ENCODE measurements at places on chromosomes 1 and 21. TPM values are rescaled to one million over a fixed set of nuclear protein-coding genes. Genes with fewer than 3 reads are reported as not detected.
A peak's percentile ranks its signal among the peaks of the same experiment; 100 is the strongest.

The AADACL3 gene
- total RNA-seq: not detected

The FAM229A gene
- 5.6 TPM for total RNA-seq

The MYBPH gene
- not detected for total RNA-seq

The OR2L2 gene
- total RNA-seq: 0.05 TPM

The RGS16 gene
- total RNA-seq: 3.0 TPM

The KCNA2 gene
- total RNA-seq: 1.6 TPM

The NCMAP gene
- total RNA-seq: 14.1 TPM

The DYNLT4 gene
- 1.8 TPM for total RNA-seq

The URB2 gene
- 2.9 TPM for total RNA-seq

The S100A7A gene
- not detected for total RNA-seq

The DISC1 gene
- total RNA-seq: 1.1 TPM

The PAX7 gene
- total RNA-seq: not detected

DNA sequence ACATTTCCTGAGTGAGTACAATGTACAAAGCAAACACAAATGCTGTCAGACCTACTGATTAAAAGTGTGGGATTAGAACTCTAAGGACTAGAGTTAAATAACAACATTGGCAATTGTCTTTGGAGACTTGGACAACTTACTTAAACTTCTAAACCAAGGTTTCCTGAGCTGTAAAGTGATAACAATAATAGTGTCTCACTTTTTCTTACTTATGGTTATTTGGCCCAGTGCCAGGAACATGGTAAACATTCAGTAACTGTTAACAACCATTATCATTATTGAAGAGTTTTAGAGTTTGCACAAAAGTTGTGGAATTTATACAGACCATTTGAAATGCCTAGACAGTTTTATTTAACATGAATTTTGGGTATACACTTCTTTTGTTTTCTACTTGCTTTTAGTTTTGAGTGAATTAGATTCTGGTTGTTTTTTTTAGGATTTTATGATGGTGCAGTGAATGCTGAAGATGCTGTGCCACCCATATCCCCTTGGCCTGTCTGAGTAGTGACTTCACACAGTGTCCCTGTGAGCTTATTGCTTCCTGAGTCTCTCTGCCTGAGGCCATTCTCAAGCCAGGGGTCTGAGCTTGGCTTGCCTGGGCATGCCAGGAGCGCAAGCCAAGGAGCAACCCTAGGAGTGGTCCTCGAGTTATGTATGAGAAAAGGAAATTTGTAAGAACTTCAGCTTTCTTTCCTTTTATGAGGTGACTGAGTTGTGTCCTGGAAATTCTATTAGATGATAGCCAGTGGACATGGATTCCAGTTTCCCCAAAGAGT lies 932.8 kb downstream of the TTLL7 start:
- no peaks in the 10 kb centered on the region for H3K27me3 ChIP-seq
- H3K4me1 ChIP-seq: no peaks in the 10 kb centered on the region
- H3K27ac ChIP-seq: no peak overlapping the region
- H3K36me3 ChIP-seq: no peaks in the 10 kb centered on the region
- no peak overlapping the region for H3K4me3 ChIP-seq
- no peak for DNase-seq

- H3K27me3 ChIP-seq: no peaks in the 10 kb centered on the region
- no peak overlapping the region for H3K4me3 ChIP-seq
- no peaks in the 10 kb centered on the region for H3K4me1 ChIP-seq
- H3K27ac ChIP-seq: no peak overlapping the region
These were observed 29.7 kb downstream of the C1orf21 start for GRCh38 chr1:184416481-184416880.

- H3K27ac ChIP-seq: no peak overlapping the region
- peaks cover 23% of the 10 kb centered on the region for H3K27me3 ChIP-seq
- no peaks in the 10 kb centered on the region for H3K4me1 ChIP-seq
- H3K4me3 ChIP-seq: no peak overlapping the region
- no peaks in the 10 kb centered on the region for H3K36me3 ChIP-seq
These were observed 96.0 kb upstream of the SMYD2 start for GRCh38 chr1:214184992-214185391.

GRCh38 chr1:225944951-225945350 lies 3.9 kb upstream of the LEFTY2 start:
- no peaks in the 10 kb centered on the region for H3K36me3 ChIP-seq
- H3K4me1 ChIP-seq: no peaks in the 10 kb centered on the region
- no peak overlapping the region for H3K4me3 ChIP-seq

DNA sequence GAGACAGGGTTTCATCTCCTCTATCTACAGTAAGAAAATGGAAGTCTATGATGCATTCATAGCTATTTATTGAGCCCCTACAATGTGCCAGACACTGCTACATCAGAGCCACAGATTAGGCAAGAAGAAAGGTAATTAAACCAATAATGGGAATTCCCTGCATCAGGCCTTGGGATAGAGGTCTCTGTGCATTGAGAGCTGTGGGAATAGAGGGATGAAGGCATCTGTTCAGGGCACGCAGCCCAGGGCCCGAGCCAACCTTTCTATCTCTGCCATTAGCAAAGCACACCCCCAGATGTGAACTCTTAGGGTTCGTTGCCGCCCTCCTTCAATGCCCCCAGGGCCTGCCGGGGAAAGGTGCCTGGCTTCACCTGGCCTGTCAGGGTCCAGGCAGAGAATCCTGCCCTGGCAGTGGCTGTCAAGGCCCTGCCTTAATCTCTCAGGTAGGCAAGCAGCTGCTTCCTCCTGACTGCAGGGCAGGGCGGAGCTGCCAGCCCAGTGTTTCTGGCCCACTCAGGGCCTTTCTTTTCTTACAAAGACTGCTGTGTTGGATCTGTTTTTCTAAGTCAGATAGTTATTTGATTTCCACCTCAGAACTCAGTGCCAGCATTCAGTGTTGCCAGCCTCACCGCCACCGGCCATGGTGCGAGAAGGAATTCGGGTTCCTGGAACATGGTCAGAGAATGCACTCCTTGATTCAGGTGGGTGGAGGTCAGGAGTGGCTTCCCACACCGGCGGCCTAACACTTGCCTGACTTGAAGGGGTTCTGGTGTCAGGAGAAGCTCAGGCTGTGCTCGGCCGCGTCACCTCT lies 76.1 kb downstream of the PGM1 start:
- peaks cover 18% of the 10 kb centered on the region for H3K4me1 ChIP-seq
- H3K27ac ChIP-seq: peak overlapping the region; percentile 82
- peak overlapping the region; percentile 10 for H3K4me3 ChIP-seq
- H3K36me3 ChIP-seq: no peaks in the 10 kb centered on the region
- DNase-seq: peak; percentile 49

GRCh38 chr1:156750191-156750672 lies 1.2 kb downstream of the HDGF start:
- H3K36me3 ChIP-seq: no peaks in the 10 kb centered on the region
- peak; percentile 78 for DNase-seq
- H3K4me1 ChIP-seq: peaks cover 31% of the 10 kb centered on the region
- no peaks in the 10 kb centered on the region for H3K27me3 ChIP-seq
- H3K4me3 ChIP-seq: peak overlapping the region; percentile 61

DNA sequence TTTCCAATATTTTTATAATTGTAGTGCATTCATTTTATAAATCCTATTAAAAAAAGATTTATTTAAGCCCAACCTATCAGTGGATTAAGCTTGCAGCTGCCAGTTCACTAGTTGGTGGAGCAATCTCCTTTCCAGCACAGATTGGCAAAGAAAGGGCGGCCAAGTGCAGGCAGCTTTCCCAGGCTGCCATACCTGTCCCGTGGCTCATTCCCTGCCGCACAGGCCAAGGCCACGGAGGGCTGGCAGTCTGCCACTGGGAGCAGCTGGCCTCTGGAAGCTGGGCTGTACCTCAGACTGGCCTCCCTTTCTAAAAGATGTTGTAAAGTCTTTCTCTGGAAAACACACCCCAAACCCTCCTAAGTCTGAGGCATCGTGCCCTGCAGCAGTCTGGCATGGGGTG lies 74.2 kb downstream of the SIM2 start:
- no peak overlapping the region for H3K4me3 ChIP-seq
- peak; percentile 97 for DNase-seq
- H3K27ac ChIP-seq: no peak overlapping the region
- H3K4me1 ChIP-seq: peaks cover 13% of the 10 kb centered on the region

DNA sequence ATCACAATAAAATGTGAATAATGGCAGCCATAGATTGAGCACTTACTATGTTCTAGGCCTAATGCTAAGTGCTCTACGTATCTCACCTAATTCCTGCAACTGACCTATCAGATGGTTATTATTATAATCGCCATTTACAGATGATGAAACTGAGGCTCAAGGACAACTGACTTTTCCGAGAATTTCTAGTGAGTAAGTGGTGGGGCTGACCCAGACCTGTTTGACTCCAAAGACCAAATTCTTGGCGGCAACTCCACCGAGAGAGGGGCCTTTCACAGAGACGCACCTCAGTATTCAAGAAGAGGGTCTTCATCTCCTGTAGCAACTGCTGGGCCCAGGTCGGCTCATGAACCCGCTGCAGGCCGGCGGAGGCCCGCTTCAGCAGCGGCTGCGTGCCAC lies 573 bp downstream of the TMEM234 start:
- H3K4me3 ChIP-seq: peak overlapping the region; percentile 83
- peaks cover 15% of the 10 kb centered on the region for H3K4me1 ChIP-seq
- no peaks in the 10 kb centered on the region for H3K27me3 ChIP-seq

DNA sequence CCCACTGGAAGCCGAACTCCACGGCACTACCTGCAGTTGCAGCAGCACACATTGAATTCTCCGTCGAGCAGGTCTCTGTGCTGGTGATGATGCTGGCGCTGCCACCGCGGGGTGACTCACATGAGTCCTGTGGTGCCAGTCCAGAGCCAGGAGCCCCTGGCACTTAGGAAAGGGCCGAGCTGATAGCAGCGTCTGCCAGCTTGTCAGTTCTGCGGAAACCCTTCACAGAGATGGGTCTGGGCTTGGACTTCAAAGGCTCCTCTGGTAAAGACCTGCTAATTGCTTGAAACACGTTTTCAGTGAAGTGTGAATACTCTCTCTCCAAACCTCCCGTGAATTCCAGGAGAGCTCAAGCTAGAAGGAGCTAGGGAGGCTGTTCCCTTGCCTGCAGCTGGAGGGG lies 92.2 kb downstream of the GRIK3 start:
- H3K4me3 ChIP-seq: no peak overlapping the region
- no peaks in the 10 kb centered on the region for H3K36me3 ChIP-seq
- H3K27ac ChIP-seq: no peak overlapping the region
- no peak for DNase-seq
- H3K4me1 ChIP-seq: no peaks in the 10 kb centered on the region

- H3K27me3 ChIP-seq: no peaks in the 10 kb centered on the region
- no peak overlapping the region for H3K27ac ChIP-seq
- H3K4me1 ChIP-seq: no peaks in the 10 kb centered on the region
- DNase-seq: no peak
These were observed 33.0 kb upstream of the GJB5 start for GRCh38 chr1:34721646-34722355.

- H3K4me1 ChIP-seq: no peaks in the 10 kb centered on the region
- H3K4me3 ChIP-seq: no peak overlapping the region
- H3K27ac ChIP-seq: no peak overlapping the region
- H3K27me3 ChIP-seq: no peaks in the 10 kb centered on the region
- H3K36me3 ChIP-seq: no peaks in the 10 kb centered on the region
These were observed 726.4 kb downstream of the BRINP3 start for GRCh38 chr1:189751311-189751710.

DNA sequence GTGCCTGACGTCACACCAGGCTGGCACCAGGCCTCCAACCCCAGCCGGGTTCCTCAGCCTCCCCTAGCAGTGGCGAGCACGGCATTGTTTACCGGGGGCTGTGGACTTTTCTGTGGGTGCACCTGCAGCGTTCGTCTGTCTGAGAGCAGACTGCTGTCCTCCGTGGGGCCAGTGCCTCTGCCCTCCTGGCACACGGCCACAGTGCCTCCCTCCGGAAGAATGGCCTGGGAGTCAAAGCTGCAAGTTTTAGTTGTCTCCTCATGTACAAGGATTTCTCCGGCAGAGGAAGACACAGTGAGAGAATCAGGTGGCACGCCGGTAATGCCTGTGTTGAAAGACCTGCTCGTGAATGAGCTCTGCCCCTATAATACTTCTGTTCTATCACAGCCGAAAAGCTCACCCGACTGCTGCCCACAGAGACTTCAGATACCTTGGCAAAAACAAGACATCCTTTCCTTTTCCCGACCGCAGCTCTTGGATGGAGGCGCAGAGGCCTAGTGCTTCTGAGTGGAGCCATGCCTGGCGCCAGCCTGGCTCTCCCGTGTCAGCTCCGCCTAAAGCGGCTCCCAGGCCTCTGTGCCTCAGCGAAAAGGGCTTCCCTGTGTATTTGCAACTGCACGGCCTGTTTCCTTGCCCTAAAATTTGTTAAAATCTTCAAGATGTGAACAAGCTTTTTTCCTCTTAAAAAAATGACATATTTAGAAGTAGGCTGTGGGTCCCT lies 71.4 kb downstream of the AGPAT3 start:
- no peaks in the 10 kb centered on the region for H3K4me1 ChIP-seq
- no peak overlapping the region for H3K4me3 ChIP-seq
- DNase-seq: no peak

GRCh38 chr1:20534659-20535417 lies 17.5 kb upstream of the FAM43B start:
- H3K4me1 ChIP-seq: no peaks in the 10 kb centered on the region
- H3K36me3 ChIP-seq: no peaks in the 10 kb centered on the region
- H3K4me3 ChIP-seq: no peak overlapping the region
- no peak overlapping the region for H3K27ac ChIP-seq
- DNase-seq: no peak

DNA sequence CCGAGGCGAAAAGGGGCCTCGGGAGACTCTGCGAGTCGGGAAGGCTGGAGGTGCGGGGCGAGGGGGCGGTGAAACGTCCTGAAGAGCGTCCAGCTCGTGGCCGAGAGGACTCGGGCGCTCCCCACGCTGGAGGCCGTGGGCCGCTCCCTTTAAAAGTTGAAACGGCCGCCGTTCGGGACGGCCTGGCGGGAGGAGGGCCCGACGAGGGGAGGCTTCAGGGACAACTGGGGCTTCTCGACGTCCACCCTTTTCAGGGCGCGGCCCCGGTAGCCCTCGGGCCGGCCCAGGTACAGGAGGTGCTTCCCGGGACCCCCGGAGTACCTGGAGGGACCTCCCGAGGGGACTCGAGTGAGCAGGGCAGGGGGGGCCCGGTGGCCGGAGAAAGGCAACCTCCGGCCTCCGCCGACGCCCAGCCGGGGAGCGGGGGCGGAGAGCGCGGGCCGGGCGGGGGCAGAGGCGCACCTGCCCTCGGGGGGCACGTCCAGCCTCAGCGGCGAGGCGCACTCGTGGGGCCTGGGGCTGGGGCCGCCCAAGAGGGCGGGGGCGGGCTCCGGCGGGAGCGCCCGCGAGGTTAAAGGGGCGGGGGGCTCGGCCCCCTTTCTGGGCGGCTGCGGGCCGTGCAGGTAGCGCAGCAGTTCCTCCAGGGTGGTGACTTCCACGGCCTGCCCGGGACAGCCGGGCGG lies 14.0 kb downstream of the SEMA6C start:
- H3K27ac ChIP-seq: no peak overlapping the region
- no peak for DNase-seq
- no peaks in the 10 kb centered on the region for H3K27me3 ChIP-seq
- H3K4me3 ChIP-seq: no peak overlapping the region
- H3K4me1 ChIP-seq: no peaks in the 10 kb centered on the region
- H3K36me3 ChIP-seq: no peaks in the 10 kb centered on the region

GRCh38 chr1:228034954-228035837 lies 28.4 kb downstream of the WNT3A start:
- no peaks in the 10 kb centered on the region for H3K4me1 ChIP-seq
- no peak overlapping the region for H3K4me3 ChIP-seq
- H3K36me3 ChIP-seq: no peaks in the 10 kb centered on the region
